CD4-positive, alpha-beta T cell treated with Interleukin-15 for 1 hour (primary cell): ENCODE measurements at places on chromosomes 1 and 21.

DNA sequence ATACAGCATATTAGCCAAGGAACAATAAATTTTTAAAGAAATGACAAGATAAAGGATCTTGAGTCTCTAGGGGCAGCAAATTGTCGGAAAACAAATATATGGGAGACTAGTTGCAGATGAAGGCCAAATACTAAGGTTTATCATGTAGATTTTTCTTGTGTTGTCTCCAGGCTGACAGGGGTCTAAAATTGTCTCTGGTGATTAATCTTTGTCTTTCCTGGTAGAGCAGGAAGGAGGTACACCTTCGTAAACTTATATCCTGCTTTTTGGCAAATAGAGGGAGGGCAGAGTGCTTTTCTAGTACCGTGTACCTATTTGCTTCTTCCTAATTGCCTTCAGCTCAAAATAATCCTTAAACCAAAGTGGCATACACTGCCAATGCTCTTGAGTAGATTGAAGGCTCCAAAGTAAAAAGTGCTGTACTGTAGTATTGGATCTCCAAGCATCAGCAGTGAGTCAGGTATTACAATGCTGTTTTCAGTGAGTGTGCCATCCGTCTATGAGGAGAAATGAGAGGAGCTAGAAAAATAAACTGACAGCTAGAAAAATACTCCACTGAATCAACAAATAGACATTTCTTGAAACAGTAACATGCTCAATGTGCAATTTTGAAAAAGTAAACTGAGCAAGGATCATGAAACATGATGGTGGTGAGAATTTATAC is 1.8 kb upstream of the LEPR start:
- DNase-seq: no peak

GRCh38 chr1:43512681-43513080 is 18.0 kb upstream of the PTPRF start:
- no peak for DNase-seq

DNA sequence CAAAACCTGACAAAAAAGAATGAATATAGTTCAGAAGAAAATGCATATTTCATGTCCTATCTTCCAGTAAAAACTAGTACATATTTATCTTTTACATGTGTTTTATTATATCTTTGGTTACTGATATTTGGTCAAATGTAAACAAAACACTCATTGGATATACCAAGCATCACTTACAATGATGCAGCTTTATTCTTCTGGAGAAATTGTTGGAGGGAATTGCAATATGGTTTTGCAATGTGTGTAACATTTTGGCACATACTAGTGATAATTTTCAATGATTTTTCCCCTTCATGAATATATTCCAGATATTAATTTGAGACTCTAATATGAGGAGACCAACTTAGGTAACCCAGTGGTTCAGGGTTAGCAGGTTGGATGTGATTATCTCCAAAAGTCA is 146.1 kb downstream of the ZC3H11B start:
- no peak for DNase-seq

- DNase-seq: peak; percentile 37
These were observed 1.0 kb upstream of the NIBAN1 start for GRCh38 chr1:184975208-184975870.

GRCh38 chr1:241308471-241308870 is 48.5 kb downstream of the RGS7 start:
- DNase-seq: no peak

DNA sequence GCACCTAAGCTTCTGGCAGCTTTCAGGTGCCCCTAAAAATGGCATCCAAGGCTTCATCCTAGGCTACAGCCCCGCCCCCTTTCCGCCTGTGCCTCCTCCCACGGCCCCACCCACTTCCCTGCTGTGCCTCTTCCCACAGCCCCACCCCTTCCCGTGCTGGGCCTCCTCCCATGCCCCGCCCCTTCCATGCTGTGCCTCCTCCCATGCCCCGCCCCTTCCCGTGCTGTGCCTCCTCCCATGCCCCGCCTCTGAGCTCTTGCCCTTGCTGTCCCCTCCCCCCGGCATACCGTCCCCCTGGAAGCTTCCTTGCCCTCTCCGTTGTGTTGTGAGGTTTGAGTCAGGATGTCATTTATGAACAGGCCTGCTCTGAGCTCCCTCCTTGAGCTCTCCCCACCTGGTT is 228.5 kb upstream of the AJAP1 start:
- no peak for DNase-seq

- no peak for DNase-seq
These were observed 126.5 kb downstream of the CAPN8 start for GRCh38 chr1:223538981-223539380.

DNA sequence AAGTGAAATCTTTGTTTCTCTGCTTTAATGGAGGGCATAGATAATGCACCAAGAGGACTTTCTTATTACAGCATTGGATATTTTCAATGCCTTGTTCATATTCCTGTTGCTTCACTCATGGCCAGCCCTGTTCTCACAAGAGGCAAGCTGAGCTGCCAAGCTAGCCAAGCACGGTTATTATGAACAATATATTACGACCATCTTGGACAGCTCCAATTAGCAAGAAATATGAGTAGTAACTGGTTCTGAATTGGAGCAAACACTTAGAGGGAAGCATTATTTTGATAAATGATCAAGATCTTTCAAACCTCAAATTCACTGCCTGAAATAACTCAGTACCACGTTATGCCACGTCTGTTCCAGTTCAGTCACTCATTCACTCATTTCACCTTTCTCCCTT is 159.8 kb downstream of the SETD4 start:
- DNase-seq: no peak

- DNase-seq: no peak
These were observed 56.0 kb downstream of the PTPRU start for GRCh38 chr1:29292344-29292743.

DNA sequence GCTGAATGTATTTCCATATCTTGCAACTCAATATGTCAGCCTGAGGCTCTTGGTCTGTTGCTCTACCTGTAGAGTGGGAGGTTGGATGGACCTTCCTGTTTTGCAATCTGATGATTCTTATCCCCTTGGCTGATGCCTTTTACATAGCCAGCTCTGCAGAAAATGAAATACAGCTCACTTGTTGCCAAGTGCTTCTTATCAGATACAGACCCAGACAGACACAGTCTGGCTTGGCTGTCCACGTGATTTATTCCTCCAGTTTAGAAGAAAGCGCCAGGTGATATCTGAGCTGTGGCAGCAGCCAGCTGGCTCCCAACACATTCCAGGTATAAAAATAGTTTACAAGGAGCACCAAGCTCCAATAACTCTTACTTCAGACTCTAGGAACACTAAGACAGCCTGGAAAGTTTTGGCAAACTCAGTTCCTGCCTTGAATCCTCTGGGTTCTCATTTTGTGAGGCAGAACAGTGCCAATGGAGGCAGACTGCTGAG is 479.2 kb upstream of the USP24 start:
- no peak for DNase-seq
